Stimulated activated CD8-positive, alpha-beta memory T cell treated with anti-CD3 and anti-CD28 coated beads, Interleukin-4, amount 100 ng/mL, for 48 hours (primary cell): ENCODE measurements at places on chromosomes 13 and 19.
A peak's percentile ranks its signal among the peaks of the same experiment; 100 is the strongest.

GRCh38 chr13:49459580-49459979 lies 15.5 kb downstream of the SETDB2 start:
- DNase-seq, result no peak

DNA sequence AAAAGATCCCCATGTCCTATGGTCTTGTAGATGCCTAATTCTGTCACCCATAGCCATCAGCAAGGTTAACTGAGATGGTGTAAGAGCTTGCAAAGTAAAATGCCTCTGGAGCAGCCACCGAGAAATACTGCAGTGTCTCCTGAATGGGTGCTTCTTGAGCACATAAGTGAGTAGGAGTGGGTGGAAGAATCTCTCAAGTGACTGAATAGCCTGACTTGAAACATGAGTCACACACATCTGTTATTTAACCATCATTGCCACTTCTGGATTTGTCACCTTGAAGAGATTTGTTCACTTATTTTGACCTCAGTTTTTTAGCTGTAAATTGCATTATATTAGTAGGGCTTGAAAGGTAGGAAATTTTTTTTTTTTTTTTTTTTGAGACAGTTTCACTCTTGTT lies 2.3 kb downstream of the ZNF714 start:
- peak; percentile 34 for DNase-seq

DNA sequence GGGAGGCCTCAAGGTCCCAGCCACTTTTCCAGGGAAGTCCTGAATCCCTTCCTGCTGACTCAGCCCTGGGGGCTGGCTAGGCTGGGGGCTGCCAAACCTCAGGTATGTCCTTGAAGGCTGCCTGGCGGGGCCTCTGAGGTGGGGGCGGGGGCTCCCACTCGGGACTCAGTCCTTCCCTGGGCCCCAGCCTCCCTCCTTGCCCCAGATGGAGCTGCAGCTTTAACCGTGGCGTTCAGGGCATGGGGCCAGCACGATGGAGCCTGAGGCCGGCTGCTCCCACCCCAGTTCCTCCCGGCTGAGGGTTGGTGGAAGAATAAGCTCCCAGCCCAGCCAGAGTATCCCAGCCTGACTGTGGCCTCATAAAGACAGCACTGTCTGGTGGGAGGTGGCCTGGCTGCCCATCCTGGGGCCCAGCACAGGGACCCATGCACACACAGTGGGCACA lies 12.4 kb downstream of the CILP2 start:
- no peak for DNase-seq

DNA sequence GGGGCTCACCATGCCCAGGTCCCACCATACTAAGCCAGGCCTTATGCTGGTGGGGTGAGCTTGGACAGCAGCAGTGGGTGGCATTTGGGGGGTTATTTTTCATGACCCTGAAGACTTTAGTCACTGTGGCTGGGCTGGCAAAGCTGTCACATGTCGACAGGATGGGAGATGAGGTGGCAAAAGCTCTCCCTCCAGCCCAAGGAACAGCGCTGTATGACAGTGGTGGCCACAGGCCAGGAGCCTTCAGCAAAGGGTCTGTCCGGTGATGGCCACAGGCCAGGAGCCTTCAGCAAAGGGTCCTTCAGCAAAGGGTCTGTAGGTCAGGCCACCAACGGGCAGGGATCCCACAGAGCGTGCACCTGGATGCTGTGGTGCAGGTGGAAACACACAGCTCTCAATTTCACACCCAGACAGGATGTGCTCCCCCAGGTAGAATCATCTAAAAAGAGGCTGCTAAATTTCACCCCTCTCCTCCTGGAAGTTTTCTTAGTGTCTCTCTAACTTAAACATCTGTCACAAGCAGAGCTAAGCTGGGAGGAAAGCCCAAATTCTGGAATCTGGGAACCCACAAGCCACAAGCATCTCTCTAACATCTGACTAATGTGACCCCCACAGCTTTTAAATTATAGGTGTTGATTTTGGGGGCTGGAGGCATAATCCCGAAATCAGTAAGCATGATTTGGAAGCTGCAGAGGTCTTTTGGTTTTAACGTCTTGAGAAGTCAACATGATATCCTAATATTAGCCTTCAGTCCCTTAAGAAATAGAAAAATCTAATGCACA lies 23.0 kb downstream of the COL4A1 start:
- DNase-seq, result no peak

DNA sequence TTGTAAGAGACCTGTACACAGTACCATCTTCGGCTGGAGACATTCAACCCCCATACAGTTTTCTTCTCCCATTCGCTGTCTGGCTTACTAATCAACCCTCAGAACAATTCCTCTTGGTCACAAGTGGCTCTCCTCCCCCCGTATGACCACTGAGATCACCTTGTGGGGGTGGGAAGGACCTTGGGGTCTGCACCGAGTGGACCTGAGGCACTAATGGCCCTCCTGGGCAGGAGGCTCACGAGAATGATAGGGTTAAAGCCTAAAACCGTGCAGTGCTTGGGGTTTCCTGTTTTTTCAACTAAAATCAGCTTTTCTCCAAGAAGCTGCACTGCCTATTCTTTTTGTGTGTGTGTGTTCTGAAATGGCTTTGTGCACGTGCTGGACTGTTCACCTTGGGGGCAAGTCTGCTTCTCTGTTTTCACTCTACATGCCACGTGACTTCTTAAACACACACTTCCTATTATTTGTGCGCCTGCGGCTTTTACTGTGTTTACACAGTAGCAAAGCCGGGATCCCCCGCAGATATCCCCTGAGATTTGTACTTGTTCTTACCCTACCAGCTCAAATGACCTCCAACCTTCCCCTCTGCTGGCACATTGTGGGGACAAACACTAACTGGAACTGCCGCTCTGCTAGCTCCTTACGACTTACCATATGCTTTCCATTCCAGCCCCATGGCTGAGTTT lies 12.3 kb downstream of the RBM26 start:
- peak; percentile 44 for DNase-seq
